Activated CD8-positive, alpha-beta T cell treated with anti-CD3 and anti-CD28 coated beads for 36 hours (primary cell): ENCODE measurements at places on chromosomes 13 and 19. TPM values are rescaled to one million over a fixed set of nuclear protein-coding genes. Genes with fewer than 3 reads are reported as not detected.

Gene LGALS7B
- total RNA-seq = not detected

Gene NKPD1
- total RNA-seq = 0.16 TPM

Gene OXGR1
- total RNA-seq = not detected

Gene LRG1
- total RNA-seq = not detected

Gene OLFM2
- total RNA-seq = 3.2 TPM

Gene NUFIP1
- total RNA-seq = 11.2 TPM

Gene LGI4
- 0.25 TPM for total RNA-seq

Gene GAPDHS
- not detected for total RNA-seq

Gene LRFN3
- 4.8 TPM for total RNA-seq

Gene ZNF836
- total RNA-seq = 10.3 TPM

Gene FPR3
- total RNA-seq = not detected

Gene PEAK3
- total RNA-seq = not detected

Gene SGCG
- not detected for total RNA-seq

Gene VASP
- total RNA-seq = 153 TPM

Gene PCP2
- 4.8 TPM for total RNA-seq

Gene ZNF331
- total RNA-seq = 36.4 TPM

Gene SLC10A2
- total RNA-seq = not detected

Gene PCCA
- total RNA-seq = 9.2 TPM

Gene MEF2B
- 2.6 TPM for total RNA-seq

Gene CEACAM3
- not detected for total RNA-seq

Gene ZNF382
- total RNA-seq = 10.8 TPM

Gene C19orf85
- not detected for total RNA-seq

Gene SIGLEC14
- not detected for total RNA-seq

Gene FXYD1
- total RNA-seq = not detected

Gene APOE
- 0.87 TPM for total RNA-seq

Gene PTGIR
- 45.4 TPM for total RNA-seq

Gene ZNF69
- total RNA-seq = 3.1 TPM

Gene KASH5
- total RNA-seq = 0.95 TPM

Gene STOML3
- not detected for total RNA-seq

Gene CILP2
- total RNA-seq = 0.32 TPM

Gene FGF21
- not detected for total RNA-seq

Gene PSG7
- not detected for total RNA-seq
